Colonic mucosa (tissue), 4 donors: ENCODE measurements at places on chromosomes 1 and 21.

GRCh38 chr1:210677533-210677932 lies 348.8 kb downstream of the HHAT start:
- no peak for DNase-seq

GRCh38 chr1:238404481-238404880 lies 513.8 kb upstream of the ZP4 start:
- DNase-seq: no peak

DNA sequence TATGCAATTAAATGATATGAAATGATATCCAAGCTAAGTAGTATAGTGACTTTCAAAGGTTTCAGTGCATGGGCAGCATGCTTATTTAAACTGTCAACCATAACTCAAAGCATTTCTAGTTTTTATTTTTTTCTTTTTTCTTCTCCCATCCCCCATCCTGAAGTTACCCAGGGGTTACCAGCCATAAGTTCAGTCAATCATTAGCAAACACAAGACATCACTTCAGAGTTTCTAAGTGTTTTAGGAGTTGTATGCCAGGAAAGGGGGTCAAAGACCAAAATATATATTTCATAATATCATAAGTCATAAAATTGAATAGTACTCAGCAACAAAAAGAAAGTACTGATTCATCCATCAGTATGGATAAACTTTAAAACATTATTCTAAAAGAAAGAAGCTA lies 28.7 kb downstream of the DHX9 start:
- DNase-seq: no peak

GRCh38 chr1:239587574-239588369 lies 201.4 kb downstream of the CHRM3 start:
- DNase-seq: no peak

DNA sequence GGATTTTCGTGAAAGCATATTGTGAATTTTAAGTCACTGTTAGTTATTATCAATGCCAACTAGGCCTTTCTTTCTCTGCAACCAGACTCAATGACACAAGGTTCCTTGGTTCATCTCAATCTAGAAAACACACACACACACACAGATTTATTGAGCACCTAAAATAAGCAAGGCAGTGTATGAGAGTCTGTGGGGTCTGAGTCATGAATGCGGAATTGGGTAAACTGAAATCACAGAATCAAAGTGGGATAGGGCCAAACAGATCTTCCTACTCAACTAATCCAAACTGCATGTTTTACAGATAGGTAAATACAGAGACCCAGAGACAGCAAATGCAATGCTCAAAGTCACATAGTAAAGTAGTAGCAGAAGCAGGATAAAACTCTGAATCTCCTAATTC lies 48.5 kb upstream of the NRDC start:
- DNase-seq: no peak

DNA sequence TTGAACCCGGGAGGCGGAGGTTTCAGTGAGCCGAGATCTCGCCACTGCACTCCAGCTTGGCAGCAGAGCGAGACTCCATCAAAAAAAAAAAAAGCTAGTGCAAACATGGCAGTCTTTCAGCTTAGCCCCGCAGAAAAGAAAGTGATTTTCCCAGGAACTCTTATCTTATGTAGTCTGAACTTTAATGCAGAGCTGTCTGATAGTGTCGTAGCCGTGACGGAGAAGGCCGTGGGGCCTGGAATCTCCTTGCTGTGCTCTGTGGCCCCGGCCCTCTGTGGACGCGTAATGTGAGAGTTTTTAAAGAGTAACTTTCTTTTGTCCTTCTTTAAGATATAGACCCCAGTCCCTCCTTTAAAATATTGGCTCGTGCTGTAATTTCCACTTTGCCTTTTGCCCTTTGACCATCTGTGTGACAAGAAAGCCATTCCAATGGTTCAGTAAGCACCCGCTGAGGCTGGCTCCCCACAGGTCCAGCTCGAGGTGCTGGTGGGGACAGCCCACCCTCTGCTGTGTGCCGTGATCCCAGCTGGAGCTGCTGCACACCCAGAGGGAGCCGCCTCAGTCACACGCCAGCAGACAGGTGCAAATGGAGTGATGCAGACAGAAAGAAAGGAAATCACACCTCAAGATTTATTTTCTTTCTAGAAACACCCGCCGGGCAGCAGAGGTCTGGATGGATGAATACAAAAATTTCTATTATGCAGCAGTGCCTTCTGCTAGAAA lies 164.0 kb downstream of the PGBD5 start:
- no peak for DNase-seq

DNA sequence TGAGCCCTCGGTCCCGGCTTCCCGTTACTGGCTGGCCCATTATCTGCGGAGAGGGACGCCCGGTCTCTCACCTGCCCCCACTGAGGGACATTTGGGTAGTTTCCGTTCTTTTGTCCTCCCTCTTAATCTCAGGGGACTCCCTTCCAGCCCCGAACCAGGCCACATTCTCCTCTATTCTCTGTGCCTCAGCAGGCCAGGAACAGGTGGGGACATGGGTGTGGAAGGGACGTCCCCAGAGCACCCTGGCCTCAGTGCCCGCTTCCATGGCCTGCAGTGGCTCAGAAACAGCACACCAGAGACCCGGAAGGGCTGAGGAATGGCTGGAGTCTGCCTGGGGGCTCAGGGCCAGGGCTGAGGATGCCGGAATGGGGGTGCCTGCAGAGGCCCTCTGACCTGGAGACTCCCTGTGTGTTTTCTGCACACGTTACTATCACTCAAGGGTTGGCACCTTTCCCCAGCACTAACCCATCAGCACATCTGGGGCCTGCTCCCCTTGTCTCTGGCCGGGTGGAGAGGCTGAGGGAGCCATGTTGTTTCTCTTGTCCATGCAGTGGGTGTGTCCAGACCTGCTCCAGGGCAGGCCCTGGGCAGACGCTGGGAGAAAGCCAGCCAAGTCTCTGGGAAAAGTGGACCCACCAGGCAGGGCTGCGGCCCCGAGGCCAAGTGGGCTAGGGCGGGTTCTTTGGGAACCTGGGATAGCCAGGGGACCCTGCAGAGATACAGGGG lies 10.0 kb upstream of the DNMT3L start:
- DNase-seq: no peak

DNA sequence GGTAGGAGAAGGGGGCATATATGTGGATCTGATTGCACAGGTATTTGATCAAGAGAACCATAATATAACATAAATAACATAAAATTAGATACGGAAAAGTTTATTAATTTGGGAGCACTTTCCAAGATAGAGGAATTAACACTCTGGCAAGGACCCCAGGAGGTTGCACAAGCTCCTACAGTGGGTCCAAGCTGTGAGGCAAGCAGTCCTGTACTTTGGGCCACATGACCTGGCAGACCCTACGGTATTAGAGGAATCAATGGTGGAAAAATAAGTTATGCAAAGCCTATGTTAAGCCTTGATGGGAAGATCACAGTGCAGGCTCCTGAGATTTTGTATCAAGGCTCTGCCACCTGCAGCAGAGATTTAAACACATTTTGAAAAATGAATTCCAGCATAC lies 220.1 kb downstream of the COL24A1 start:
- no peak for DNase-seq

DNA sequence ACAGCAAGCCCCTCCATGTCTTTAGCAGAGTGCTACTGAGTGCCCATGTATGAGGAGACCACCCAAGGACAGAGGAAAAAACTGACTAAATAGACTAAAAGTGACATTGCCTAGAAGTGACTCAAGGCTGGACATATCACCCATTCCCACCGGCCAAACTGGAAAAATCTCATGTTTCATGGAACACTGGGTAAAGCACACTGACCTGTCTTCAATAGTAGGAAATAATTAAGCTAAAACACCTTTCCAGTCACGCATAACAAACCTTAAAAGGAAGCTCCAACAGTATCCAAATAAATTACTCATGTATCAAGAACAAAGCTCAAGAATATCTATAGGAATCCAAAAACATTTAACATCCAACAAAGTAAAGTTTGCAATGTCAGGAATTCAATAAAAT lies 120.4 kb downstream of the SNX7 start:
- no peak for DNase-seq

- no peak for DNase-seq
Observed at GRCh38 chr1:109631513-109632505, 12.2 kb downstream of the AMPD2 start.

- no peak for DNase-seq
Observed at GRCh38 chr1:46448109-46448911, 41.3 kb upstream of the DMBX1 start.

DNA sequence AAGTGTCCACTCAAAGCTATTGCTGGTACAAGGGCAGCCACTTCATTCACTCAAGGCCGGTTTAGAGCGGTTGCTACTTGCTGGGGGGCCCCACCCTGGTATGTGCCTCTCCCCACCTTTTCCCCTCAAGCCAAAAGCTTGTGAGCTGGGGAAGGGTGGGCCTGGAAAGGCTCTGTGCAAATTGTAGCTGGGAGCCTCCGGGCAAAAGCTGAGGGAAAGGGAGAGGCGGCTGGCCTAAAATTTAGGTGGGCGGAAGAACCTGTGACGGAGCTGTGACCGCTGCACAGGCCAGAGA lies 306 bp upstream of the SH3D21 start:
- peak; percentile 48 for DNase-seq

GRCh38 chr1:226149806-226150205 lies 36.7 kb downstream of the ACBD3 start:
- no peak for DNase-seq

GRCh38 chr1:117933769-117934168 lies 4.2 kb downstream of the WDR3 start:
- no peak for DNase-seq

- peak; percentile 17 for DNase-seq
Observed at GRCh38 chr21:39640754-39641153, 28.0 kb downstream of the B3GALT5 start.

DNA sequence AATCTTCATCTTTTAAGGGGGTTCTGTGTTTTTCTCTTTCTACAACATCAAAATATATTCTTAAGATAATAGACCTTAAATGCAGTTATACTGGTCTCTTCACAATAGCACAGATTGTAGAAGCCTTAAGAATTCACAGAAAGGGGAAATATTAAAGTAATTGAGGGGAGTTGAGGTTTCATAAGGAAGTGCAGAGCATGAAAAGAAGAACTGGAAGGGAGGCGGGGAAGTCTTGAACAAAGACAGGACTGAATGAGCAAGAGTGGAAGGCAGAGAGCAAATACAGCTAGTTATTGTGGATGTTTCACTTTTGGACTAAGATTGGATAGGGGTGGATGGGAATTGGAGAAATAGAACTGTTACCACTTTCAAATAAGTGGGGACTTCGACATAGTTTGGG lies 67.7 kb downstream of the PTGER3 start:
- no peak for DNase-seq

DNA sequence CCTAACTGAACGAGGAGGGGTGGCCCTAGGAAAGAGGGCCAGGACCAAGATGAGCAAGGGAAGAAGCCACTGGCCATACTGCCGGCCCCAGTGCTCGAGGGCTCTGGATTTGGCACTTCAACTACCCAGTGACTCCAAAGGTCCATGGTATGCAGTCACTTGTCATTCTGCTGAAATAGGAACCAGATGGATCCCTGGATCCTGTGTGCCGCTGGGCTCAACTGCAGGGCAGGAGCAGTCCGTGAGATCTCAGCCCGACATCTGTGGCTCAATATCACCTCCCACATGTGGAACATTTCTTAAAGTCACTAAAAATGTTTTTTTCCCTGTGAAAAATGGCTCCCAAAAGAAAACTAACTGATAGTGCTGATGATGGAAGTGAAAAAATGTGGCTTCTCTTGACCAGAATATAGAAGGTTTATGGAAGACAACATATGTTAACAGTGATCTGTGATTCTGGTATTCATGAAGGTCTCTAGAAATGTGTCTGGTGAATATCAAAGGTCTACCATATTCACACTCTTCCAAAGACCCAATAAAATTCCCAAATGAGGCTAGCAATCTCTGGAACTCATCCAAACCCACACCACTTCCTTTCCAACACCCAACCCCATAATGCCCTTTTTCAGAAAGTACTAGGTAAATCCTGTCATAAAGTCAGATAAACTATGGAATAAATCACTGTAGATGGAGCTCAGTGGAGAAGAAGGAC lies 24.1 kb downstream of the PAFAH2 start:
- DNase-seq: no peak

DNA sequence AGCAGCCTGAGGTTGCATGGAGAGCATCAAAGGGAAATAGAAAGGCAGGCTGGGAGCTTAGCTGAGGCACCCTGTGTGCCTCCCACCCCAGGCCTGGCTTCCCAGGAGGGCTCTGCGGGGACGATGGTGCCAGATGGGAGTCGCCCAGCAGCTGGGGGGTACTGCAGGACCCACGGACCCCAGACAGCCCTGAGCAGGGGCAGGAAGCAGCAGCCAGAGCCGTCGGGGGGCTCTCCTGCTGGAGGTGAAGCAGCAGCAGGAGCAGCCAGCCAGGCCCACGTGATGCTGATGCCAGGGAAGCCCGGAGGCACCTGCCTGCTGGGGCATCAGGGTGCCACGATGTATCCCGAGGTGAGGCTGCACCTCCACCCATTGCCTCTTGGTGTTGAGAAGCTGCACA lies 20.4 kb downstream of the RAP1GAP start:
- DNase-seq: no peak

- DNase-seq: peak; percentile 76
Observed at GRCh38 chr1:44294588-44295007, 60.5 kb downstream of the ERI3 start.

GRCh38 chr1:83017276-83017675 lies 981.7 kb downstream of the TTLL7 start:
- DNase-seq: no peak

- peak; percentile 37 for DNase-seq
Observed at GRCh38 chr1:55284856-55285255, 69.7 kb upstream of the USP24 start.

- no peak for DNase-seq
Observed at GRCh38 chr1:81467383-81467782, 333.4 kb upstream of the ADGRL2 start.

- DNase-seq: no peak
Observed at GRCh38 chr1:113676524-113676923, 82.8 kb downstream of the PHTF1 start.

DNA sequence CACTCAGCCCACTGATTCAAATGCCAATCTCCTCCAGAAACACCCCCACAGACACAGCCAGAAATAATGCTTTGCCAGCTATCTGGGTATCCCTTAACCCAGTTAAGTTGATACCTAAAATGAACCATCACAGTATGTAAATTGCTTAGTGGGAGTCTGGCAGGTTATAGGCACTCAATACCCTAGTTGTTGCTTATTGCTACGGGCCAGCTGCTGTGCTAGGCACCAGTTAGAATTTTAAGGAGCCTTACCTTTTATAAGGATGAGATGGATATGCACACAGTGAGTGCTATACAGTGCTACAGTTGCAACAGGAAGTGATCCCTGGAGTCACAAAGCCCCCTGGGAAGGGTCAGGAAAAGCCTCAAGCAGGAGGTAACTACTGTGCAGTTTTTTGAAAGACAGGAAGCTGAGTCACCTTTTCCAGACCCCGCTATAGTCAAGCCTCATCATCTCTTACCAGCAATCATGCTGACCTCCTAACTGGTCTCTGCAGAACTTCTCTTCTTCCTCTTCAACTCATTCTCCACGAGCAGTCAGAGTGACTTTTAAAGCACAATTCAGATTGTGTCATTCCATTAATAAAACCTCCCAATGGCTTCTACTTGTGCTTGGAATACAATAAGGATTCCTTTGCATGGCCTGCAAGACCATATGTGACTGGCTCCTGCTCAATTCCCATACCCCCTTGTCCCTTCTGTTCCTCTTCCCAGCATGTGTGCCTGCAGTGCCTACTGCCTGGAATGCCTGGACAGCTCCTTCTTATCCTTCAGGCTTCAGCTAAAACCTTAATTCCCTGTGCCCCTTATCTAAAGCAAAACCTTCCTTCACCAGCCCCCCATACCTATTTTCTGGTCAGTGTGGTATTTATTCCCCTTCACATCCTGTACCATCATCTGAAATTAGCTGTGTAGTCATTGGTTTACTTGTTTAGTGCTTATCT lies 10.4 kb upstream of the TLR5 start:
- no peak for DNase-seq

GRCh38 chr21:42311160-42311559 lies 4.0 kb downstream of the TFF3 start:
- no peak for DNase-seq

GRCh38 chr1:169933984-169934725 lies 40.5 kb upstream of the SCYL3 start:
- peak; percentile 75 for DNase-seq
